ENCODE measurements at places on chromosomes 6 and 20.

DNA sequence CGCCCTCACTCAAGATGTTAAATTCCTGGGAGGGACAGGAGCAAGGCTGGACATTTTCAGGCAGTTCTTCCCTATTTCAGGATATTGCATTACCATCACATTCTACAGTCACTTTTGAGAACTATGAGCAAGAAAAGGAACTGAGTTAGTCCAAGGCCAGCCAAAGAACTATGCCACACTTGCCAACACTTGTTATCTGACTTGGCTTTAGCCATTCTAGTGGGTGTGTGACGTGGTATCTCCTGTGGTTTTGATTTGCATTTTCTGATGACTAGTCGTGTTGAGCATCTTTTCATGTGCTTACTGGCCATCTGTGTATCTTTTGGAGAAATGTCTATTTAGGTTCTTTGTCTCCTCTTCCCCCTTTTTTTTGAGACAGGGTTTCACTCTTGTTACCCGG, 12.0 kb downstream of the XRN2 start:
- DNase-seq: peak; percentile 96

DNA sequence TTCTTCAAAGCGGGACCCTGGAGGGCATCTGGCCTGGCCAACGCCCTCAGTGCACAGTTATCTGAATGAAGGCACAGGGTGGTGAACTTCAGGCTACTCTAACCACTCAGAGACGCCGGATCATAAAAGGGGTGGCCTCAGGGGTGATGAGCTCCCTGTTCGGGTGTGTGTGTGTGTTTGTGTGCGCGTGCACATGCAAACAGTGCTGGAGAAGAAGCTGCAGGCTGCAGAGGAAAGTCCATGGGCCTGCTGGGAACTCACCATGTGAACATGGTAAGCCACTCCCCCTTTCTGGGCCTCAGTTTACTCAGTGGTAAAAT, 42.0 kb downstream of the KIAA1755 start:
- no peak for DNase-seq

- DNase-seq: peak; percentile 58
These were observed 63.8 kb downstream of the TNFRSF21 start for GRCh38 chr6:47245745-47246371.

GRCh38 chr6:144341831-144342527, 56.8 kb downstream of the UTRN start:
- no peak for DNase-seq

GRCh38 chr6:97677626-97678025, 394.6 kb upstream of the MMS22L start:
- no peak for DNase-seq

DNA sequence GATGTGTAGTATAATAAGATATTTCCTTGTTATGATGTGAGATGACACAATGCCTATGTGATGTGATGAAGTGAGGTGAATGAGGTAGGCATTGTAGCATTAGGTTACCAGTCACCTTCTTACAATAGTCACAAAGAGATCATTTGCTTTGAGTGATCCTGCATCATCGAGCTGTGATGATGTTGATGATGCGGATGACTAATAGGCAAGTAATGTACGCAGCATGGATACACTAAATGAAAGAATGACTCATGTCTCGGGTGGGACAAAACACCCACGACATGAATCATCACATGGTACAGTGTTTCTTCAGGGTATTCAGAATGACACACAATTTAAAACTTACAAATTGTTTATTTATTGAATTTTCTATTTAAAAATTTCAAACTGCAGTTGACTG, 806.3 kb upstream of the GJE1 start:
- peak; percentile 92 for DNase-seq

DNA sequence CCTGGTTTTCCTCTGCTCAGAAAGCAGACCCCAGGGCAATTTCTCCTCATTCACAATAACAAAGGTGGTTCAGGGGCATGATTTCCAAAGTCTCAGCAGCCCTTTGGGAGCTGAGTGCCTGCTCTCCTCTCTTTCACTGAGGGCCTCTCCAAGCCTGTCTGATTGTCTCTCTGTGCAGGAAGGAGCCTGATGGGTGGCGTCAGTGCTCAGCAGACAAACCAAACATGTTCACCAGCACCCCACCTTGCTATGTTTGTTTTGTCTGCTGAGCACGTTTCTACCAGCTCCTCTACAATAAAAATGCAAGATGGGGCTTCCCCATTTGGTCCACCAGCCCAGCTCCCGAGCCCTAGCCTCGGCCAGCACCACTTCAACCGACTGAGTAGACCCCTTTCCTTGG, 25.4 kb upstream of the TCP11 start:
- DNase-seq: no peak

- DNase-seq: peak; percentile 52
These were observed 199.4 kb upstream of the ZNF184 start for GRCh38 chr6:27672113-27672799.

- DNase-seq: no peak
These were observed 94.2 kb upstream of the KCNK16 start for GRCh38 chr6:39416728-39417127.

DNA sequence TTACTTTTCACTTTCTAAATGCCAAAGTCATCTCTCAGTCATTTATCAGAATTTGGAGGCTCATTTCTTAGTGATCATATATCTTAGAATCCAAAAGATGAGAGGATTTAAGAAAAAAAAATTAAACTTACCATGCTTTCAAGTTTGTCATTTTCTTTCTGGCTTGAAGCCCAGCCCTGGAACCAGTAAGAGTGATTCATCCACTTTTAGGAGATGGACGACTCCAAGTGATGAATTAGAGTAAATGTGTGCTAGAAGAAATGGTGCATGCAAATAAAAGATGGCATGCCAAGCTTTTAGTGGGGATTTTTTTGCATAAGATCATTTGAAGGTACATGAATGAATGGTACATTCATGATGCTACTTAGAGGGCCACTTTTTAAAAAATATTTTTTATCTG, 20.1 kb downstream of the PLCB1 start:
- no peak for DNase-seq

GRCh38 chr20:46330072-46330763, 21.9 kb upstream of the CDH22 start:
- DNase-seq: no peak

DNA sequence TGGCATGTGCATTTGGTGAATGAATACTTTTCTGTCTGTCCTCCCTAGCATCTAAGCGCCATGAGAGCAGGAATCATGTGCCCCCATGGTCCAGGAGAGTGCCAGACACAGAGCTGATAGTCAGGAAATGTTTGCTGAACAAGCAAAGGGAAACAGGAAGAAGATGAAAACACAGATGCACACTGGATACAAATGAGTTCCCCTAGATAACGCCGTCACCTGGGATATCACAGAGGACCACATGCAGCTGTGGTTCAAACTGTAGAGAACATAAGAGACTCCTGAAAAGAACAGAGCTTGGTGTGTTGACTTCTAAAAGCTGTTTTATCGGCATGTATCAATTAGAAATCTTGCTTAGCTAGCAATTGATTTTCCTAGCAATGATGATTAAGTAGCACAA, 293.7 kb downstream of the BTBD3 start:
- no peak for DNase-seq

- DNase-seq: no peak
These were observed 8.8 kb upstream of the TREML2 start for GRCh38 chr6:41209547-41210320.

- peak; percentile 22 for DNase-seq
These were observed 114.3 kb downstream of the UBE3D start for GRCh38 chr6:82951389-82951788.

DNA sequence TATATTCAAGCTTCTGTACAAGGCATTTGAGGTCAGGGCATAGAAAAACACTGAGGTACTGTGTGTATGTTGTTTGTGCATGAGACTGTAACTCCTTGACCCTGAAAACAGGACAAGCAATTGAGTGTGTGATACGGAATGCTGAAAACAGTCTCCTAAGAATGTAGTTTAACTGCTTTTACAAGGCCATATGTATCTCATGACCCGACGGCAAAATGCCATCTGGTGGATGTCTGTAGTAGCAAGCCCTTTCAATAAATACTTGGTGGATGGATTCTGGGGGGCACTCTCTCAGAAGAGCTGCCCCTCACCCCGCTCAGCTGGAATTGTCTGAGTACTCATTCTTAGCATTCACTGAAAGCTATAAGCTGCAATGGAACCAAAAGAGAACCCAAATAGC, 69.3 kb upstream of the EYS start:
- no peak for DNase-seq

DNA sequence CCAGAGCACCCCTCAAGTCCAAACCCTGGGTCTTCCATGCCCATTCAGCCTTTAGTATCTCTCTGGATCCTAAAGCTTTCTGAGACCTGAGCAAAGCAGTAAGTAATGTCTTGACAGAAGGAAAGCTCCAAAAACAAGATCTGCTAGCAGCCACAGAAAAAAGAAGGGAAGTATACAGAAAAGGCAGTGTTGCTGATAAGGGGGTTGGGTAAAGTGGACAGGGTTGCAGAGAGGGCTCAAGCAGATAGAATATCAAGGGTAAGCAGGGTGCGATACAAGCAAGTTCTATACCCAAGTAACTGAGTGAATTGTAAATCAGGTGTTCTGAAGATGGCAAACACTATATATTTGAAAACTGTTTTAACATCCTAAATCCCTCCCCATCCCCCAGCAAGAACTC, 113.4 kb upstream of the CARMIL1 start:
- no peak for DNase-seq

DNA sequence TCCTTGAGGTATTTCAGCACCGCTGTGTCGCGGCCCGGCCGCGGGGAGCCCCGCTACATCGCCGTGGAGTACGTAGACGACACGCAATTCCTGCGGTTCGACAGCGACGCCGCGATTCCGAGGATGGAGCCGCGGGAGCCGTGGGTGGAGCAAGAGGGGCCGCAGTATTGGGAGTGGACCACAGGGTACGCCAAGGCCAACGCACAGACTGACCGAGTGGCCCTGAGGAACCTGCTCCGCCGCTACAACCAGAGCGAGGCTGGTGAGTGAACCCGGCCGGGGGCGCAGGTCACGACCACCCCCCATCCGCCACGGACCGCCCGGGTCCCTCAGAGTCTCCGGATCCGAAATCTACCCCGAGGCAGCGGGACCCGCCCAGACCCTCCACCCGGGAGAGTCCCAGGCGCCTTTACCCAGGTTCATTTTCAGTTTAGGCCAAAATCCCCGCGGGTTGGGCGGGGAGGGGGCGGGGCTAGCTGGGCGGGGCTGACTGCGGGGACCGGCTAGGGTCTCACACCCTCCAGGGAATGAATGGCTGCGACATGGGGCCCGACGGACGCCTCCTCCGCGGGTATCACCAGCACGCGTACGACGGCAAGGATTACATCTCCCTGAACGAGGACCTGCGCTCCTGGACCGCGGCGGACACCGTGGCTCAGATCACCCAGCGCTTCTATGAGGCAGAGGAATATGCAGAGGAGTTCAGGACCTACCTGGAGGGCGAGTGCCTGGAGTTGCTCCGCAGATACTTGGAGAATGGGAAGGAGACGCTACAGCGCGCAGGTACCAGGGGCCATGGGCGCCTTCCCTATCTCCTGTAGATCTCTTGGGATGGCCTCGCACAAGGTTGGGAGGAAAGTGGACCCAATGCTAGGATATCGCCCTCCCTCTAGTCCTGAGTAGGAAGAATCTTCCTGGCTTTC, 693 bp downstream of the HLA-F start:
- no peak for DNase-seq

DNA sequence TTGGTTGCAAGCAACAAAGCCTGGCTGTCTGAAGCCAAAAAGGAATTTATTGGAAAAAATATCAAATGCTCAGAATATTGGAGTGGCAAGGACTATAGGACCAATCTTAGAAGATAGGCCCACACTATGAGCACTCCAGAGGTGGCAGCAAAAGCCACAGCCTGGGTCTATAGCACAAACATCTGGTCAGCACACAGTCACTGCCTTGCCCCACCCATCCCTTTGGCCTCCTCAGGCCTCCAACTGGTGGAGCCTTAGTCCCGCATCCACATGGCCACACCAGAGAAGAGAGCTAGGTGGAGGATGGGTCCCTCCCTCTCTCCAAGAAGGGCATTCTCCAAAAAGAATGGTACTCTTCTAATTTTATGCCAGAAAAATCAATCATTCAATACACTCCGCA, 14.0 kb downstream of the NUDT3 start:
- no peak for DNase-seq

DNA sequence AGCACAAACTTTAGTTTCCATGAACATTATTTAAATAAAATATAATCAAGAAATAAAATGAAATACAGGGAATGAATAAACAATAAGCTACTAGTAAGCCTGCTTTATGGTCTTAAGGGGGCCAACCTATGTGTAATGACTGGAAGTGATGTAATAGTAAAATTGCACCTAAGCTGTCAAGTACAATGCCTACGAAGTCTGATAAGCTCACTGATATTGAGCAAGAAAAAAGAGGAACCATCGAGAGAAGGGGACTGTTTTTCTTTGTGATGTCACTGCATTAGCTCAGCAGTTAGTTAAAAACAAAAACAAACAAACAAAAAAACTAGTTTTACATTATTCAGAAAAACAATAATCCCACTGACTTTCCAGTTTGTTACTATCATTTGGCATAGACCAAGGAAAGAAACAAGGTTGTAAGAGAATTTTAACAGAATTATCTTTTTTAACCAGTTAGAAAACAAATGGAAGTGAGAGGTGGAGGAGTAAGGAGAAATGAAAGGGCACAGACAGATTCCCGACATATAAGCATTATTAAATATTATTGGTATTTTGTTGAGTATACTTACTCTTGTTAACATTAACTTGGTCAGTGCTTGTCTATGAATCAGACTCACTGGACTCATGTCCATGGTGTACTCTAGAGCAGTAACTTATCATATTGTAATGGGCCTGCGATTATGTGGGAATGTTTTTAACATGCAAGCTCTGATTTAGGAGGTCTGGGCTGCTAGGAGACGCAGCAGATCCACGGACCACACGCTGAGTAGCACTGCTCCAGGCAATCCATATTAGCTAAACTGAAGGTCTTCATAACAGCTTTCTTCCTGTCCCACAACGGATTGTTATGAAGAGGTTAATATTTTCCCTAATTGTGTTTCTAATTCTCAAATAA, 99.6 kb upstream of the HMGCLL1 start:
- DNase-seq: peak; percentile 63

GRCh38 chr6:46273911-46274310, 103.1 kb upstream of the ENPP5 start:
- no peak for DNase-seq

DNA sequence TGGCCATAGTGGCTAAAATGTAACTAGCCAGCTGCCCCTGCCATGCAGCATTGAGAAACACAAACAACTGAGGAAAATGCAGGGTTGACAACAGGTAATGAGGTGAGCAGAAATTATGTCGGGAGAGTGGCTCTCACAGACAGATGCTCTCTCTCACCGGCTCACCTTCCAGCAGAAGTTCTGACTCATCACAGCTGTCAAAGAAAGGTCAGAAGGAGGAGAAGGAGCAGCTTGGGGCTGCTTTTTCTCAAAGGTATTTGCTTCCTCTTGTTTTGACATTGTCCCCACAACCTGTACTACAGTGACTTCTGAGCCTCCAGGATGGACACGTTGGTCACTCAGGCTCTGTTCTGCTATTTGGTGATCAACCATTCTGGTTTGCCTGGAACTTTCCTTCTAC, 190.5 kb upstream of the HEY2 start:
- no peak for DNase-seq
